ENCODE measurements at places on chromosomes 6 and 20.

- no peak for DNase-seq
These were observed 96.7 kb downstream of the TAF4 start for GRCh38 chr20:61968932-61969331.

DNA sequence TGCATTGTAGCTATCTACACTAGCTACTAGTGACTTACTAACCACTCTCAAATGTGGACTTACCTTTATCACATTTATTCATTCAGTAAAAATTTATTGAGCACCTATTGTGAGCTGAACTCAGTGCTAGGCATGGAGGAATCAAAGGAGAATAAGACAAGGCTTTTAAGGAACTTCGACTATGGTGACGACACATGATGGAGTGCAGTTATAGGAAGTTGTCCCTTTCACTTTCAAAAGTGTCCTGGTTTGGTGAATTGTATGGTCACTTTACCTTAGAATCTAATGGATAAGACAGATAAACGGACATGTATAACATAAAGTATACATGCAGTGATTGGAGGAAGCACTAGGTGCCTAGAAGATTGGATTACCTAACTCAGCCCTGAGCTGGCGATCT, 4.3 kb downstream of the AKAP7 start:
- no peak for DNase-seq

DNA sequence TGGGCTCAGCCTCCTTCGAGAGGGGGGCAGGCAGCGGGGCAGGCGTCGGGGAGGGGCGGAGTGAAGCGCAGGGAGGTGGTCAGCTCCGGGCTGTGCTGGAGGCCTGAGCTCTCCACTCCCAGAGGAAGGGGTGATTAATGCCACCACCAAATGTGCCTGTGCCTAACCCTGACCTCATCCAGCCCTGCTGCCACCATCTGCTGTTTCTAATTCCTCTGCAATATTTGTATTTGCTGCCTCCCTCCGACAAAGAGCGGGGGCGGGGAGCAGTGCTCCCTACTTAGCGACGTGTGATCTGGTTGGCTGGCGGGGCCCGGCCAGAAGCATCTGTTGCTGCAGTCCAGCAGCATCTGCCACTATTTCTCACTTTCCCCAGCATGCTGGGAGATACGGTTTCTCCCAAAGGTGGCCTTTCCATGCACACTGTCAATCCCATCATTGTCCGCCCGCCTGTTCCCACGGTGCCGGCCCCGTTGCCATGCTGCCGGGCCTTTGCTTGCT, 47.0 kb downstream of the DLL1 start:
- DNase-seq: no peak

DNA sequence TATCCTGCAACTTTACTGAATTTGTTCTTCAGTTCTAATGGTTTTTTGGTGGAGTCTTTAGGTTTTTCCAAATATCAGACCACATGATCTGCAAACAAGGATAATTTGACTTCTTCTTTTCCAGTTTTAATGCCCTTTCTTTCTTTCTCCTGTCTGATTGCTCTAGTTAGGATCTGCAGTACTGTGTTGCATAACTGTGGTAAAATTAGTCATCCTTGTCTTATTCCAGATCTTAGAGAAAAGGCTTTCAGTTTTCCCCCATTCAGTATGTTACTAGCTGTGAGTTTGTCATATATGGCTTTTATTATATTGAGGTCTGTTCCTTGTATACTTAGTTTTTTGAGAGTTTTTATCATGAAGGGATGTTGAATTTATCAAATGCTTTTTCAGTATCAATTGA, 4.3 kb downstream of the MICA start:
- DNase-seq: no peak

- no peak for DNase-seq
These were observed 61.4 kb downstream of the DNAH8 start for GRCh38 chr6:38776515-38776914.

GRCh38 chr6:75481936-75482593, 11.5 kb downstream of the FILIP1 start:
- DNase-seq: no peak

Data from large intestine (tissue), 12 donors.